ENCODE measurements at places on chromosomes 3 and 15.

DNA sequence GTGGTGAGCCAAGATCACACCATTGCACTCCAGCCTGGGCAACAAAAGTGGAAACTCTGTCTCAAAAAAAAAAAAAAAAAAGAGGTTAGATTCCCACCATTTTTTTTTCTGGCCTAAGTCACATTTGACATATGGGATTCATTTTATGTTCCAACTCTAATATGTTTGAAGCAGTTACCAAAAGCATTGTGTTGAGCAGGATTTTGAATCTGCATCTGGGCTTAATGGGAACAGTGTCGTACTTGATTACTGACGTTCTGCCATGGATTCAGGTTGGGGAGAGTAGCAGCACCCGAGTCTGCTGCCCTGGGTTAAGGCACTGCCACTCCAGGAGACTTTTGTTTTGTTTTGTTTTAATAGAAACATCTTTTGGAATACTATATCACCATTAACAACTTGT, 348.7 kb upstream of the TBL1XR1 start:
- DNase-seq = no peak

- no peak for DNase-seq
Observed at GRCh38 chr15:52217186-52217585, 26.0 kb upstream of the GNB5 start.

GRCh38 chr15:55715355-55716076, 27.4 kb downstream of the PRTG start:
- no peak for DNase-seq

DNA sequence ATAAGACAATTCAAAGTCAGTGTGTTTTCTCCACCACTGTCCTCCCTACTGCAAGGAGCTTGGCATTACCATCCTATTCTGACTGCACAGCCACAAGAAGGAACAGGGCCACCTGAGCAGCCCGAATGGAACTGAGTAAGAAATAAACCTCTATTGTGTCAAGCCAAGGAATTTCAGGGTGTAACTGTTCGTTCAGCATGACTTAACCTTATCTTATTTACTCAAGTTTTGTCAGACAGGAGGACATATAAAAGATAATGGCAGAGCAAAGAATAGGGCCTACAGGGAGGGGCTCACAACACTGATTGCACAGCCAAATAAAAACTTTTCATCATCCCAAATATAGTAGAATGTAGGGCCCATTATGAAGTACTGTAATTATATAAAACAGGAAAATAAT, 236.1 kb downstream of the NEK10 start:
- DNase-seq = no peak

DNA sequence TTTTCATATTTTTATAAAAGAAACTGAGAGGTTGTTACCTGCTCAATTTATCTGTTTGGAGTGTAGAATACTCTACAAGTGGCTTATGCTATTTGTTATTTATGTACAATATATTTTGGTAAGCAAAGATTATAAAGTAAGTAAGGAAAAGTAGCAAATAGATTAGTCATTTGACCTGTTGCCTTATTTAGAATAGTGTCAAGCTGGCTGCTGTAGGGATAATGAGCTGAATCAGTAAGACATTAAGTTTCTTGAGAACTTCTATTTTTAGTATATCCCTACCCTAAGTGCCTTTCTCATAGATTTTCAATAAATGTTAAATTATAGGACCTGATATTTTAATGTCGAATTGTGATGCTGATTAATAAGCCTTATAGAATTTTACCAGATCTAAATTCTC, 37.2 kb downstream of the ECT2 start:
- no peak for DNase-seq

DNA sequence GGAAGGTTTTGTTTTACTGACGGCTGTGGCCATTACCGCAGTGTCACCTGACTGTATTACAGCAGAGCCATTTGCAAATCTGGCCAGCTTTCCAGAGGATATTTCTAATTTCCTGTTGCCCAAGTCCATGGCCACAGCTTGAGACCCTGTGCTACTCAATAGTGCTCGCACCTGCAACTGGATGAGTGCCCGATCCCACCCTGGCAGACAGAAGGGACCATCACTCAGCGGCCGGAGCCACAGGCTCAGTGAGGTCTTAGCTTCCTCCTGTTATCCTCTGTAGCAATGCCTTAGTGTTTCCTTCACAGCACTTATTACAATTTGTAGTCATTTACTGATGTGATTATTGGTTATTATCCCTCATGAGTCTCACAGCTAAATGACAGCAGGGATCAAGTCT, 184.8 kb downstream of the LRRN1 start:
- DNase-seq = no peak

GRCh38 chr15:99721896-99722295, 11.3 kb downstream of the LYSMD4 start:
- no peak for DNase-seq

- DNase-seq = no peak
Observed at GRCh38 chr3:177928172-177928873, 607.9 kb upstream of the KCNMB2 start.

GRCh38 chr15:81073801-81074200, 60.3 kb upstream of the CFAP161 start:
- no peak for DNase-seq

- DNase-seq = no peak
Observed at GRCh38 chr15:40353697-40354096, 2.9 kb downstream of the PHGR1 start.

DNA sequence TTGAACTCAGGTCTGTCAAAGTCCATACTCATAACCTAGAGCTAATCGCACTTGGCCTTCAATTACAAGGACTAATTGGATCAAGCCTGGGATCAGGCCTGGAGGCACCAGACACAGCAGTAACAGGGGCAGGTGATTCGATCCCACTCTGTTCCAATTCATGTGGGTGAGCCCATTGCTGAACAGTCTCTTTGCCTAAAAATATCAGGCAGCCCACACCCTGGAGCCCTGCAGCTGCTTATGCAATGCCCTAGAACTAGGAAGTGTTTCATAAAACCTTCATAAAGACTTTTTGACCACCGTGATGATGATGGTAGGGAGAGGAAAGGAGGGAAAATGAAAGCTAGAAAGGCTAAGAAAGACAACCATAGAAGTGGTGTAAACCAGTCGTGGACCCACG, 47.8 kb upstream of the NEO1 start:
- DNase-seq = no peak

DNA sequence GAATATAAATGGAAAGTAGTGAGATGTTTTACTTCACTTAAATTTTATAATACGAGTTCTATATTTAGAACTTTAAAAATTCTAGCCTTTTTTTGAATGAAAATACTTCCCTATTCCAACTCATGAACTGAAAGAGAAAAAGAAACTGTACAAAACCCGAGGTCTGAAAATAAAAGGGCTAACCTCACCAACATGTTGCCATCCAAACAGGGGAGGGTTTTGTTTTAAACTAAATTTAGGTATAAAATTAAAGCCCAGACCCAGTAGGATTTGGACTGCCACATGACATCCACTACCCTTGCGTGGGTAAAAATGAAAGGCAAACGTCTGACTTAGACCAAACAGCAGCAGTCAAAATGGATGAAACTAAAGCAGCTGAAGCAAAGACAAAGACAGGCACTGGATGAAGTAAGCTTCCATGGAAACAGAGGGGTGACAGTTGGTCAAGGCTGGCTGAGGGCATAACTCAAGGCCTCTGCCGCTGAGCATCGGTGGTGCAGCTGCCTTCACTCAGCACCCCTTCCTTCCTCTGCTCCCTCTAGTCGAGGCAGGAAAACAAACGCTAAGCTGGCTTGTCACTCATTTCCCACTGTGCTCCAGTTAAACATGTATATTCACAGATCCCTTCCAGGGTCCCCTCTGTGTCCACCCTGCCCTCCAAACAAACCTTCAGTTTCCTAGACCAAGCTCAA, 58.1 kb downstream of the TM4SF4 start:
- peak; percentile 53 for DNase-seq

GRCh38 chr3:133870822-133871221, 24.9 kb downstream of the RAB6B start:
- DNase-seq = no peak

- no peak for DNase-seq
Observed at GRCh38 chr15:71109130-71109529, 6.1 kb upstream of the THSD4 start.

DNA sequence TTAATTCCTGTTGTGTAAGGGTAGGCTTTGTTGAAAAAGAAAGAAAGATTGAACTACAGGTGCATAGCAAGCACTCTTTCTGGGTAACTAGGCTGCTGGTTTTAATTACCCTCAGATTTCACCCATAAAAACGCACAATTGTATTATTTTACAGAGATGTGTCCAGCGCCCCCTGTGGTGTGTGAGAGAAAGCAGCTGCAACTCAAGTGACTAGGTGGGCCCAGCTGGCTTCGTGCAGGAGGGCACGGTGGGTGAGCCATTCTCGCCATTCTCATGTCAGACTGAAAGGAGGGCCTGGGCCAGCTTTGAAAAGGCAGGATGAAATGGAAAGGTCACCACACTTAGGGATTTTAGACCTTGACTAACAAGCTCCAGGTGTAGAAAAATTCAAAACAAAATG, 122.6 kb downstream of the LRIG1 start:
- DNase-seq = no peak

DNA sequence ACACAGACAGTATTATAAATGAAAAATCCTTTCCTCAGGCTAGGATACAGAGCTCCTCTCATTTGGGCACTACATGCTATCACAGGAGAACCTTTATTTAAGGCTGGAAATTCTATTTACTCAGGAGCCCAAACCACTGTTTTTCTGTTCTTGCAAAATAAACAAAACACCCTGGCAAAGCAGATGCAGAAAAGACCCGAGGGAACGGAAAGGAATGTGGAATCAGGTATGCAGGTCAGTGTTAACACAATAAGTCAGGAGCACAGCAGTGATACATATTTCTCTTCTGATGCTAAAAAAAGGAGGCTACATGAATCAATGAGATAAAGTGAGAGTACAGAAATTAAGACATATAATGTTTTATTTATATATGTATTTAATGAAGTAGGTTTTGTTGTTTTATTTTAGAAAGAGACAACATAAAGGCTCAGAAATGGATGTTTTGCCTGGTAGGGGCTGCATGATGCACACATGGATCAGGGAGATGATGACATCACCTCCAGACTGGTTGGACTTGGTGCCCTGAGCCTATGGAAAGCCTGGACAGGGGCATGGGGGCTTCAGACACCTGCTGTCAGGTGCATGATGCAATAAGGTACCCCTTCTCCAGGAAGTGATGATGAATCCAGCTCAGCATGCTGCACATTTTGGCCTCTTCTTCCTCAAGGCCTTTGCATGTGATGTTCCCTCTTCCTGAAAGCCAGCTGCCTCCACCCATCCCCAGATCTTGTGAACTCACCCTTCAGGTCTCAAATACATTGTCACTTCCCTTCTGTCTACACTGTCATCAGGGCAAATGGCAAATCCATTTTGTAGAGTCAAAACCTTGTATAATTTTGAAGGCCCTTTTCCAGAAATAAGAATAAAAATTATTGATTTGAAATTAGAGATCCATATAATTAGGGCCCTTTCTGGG, 19.1 kb upstream of the RBP1 start:
- no peak for DNase-seq

GRCh38 chr15:69991551-69991980, 106.2 kb downstream of the TLE3 start:
- no peak for DNase-seq

DNA sequence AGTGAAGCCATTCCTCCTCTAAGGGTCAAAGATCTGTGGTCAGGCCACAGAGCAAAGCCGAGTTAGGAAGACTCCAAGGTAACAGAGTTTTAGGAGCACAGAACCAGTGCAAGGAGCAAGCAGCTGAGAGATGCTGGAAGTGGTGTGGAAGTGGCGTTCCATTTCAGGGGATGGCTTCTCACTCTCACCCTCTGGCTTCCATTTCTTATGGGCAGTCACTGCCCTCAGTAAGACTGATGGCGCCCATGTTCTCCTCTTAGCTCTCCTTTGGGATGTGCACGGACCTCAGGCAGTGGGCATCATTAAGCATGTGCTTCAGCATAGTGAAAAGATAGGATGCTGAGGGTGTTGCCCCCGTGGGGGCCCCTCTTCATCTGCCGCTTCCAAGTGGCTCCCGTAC, 90.3 kb downstream of the ASB7 start:
- no peak for DNase-seq

DNA sequence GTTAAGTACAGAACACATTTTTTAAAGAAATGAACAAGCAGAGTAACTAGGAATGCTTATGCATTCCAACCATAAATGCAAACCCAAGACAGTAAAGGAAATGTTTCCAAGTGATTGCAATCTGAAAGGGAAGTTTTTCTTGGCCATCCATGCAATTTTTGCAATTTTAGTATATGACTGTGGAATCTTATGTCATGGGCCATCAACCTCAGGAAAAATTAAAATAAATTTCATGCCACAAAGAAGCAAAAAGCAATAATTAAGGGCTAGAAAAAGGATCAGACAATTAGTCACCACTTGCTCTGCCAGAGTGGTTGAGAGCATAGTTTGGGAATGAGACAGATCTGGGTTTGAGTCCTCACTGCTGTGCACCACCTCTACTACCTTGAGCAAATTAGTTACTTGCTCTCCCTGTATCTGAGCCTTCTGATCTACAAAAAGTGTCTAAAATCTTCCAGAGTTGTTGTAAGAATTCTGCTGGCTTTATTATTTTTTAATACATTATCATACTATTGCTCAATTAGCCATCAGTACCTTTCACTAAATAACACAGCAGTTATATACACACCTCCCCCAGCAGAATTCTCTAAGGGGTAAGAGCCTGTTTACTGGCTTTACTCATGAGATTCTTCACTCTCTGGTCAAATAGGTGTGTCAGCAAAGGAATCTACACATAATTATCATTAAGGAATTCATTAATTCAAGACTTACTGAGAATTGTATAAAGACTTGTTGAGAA, 49.7 kb upstream of the FBN1 start:
- no peak for DNase-seq

- DNase-seq = no peak
Observed at GRCh38 chr3:47406762-47407149, 25.9 kb downstream of the PTPN23 start.

DNA sequence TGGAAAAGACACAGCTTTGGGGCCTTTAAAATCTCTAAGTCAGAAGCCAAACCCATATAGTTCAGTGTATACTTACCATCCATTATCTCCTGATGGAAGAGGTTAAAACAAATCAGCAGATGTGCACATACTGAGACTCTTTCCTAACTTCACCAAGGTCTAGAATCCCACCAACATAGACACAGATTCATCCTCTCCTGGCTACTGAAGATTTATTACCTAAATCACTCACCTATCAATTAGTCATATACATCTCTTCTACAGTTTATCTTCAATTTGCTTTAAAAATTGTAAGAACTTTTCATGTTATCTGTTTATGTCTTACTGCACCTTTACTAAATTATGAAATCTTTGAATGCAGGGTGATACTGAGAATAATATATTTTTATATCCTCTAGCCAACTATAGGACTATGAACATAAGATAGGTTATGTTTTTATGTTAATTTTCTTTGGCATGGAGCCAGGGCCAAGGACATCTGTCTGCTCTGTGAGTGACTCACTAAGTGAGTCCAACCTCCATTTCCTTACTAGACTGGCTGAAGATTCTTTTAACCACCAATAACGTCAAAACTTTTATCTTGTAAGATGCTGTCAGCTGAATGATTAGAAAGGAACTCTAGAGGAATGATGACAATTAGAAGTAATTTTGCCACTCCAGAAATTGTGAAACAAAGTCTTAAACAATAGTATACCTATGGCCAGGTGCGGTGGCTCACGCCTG, 397.6 kb downstream of the FOXP1 start:
- DNase-seq = no peak

Data from C1 segment of cervical spinal cord (tissue), 14 donors.